ENCODE measurements at places on chromosomes 7 and 10.

DNA sequence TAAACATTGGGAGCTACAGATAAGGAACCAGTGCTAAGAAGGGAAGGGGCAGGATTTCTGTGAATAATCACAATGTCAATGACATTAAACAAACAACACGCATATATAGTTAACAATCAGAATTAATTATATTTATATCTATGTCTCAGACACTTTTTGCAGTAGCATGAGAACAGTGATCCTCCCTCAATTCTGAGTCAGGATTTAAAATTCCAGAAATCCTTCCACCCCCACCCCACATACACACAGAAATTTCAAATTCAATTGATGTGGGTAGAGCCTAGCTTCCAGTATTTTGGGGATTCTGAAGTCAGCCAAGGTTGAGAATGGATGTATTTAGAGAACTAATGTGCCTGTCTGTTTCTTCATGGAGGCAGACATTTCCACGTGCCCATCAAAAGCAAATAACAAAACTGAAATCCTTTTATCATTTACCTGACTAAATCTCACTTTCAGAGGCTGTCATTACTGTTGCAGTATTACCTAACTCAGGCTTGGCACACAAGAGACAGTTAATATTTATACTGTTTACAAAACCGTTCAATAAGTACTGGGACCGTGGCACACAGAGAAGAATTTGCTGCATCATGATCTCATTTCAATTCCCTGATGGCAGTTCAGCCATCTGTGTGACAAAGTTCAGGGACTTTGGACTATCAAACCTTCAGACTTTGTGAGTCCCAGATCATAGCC lies 116.6 kb upstream of the PALS2 start:
- no peaks in the 10 kb centered on the region for H3K36me3 ChIP-seq
- H3K27me3 ChIP-seq = no peaks in the 10 kb centered on the region
- H3K4me1 ChIP-seq = no peaks in the 10 kb centered on the region
- H3K4me3 ChIP-seq = no peak overlapping the region
- DNase-seq = no peak

GRCh38 chr7:69115788-69116187 lies 482.5 kb upstream of the AUTS2 start:
- no peak overlapping the region for H3K4me3 ChIP-seq
- peak overlapping the region; percentile 14 for H3K27ac ChIP-seq
- H3K36me3 ChIP-seq = no peaks in the 10 kb centered on the region

DNA sequence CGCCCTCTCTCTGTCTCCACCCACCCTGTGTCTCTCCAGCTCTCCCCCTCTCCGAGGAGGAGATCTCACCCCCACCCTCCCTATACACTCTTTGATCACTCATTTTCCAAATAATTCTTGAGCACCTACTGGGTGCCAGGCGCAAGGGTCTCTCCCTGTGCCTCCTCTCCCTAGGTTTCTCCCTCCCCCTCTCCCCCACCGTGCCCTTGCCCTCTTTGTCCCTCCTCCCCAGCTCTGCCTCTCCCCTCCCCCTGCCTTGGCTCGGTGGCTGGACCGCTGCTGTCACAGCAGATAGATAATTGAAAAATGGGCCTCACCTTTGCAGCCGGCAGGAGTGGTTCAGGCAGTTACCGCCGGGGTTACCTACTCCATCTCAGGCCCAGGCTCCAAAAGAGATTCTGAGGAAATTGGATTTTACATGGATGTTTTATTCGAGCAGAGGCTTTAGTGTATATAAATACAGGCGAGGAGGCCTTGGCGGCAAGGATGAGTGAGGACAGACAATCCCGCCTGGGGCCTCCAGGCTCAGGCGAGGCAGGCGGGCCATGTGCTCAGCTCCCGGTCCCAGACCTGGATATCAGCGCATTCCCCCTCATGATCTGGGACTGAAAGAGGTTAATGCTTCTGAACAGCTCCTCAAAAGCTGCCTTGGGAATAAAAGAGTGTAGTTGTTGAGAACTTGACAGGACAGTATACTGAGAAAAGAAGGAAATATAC lies 60.8 kb upstream of the BTRC start:
- no peak overlapping the region for H3K27ac ChIP-seq
- H3K36me3 ChIP-seq = no peaks in the 10 kb centered on the region
- DNase-seq = no peak
- peaks cover 27% of the 10 kb centered on the region for H3K27me3 ChIP-seq

GRCh38 chr10:69715156-69715898 lies 85.3 kb downstream of the FAM241B start:
- H3K36me3 ChIP-seq = no peaks in the 10 kb centered on the region
- H3K27me3 ChIP-seq = no peaks in the 10 kb centered on the region
- H3K4me3 ChIP-seq = no peak overlapping the region
- DNase-seq = no peak

- no peaks in the 10 kb centered on the region for H3K27me3 ChIP-seq
- no peaks in the 10 kb centered on the region for H3K36me3 ChIP-seq
- no peak for DNase-seq
- no peak overlapping the region for H3K4me3 ChIP-seq
- no peak overlapping the region for H3K27ac ChIP-seq
Observed at GRCh38 chr7:127396184-127396583, 3.7 kb upstream of the ZNF800 start.

DNA sequence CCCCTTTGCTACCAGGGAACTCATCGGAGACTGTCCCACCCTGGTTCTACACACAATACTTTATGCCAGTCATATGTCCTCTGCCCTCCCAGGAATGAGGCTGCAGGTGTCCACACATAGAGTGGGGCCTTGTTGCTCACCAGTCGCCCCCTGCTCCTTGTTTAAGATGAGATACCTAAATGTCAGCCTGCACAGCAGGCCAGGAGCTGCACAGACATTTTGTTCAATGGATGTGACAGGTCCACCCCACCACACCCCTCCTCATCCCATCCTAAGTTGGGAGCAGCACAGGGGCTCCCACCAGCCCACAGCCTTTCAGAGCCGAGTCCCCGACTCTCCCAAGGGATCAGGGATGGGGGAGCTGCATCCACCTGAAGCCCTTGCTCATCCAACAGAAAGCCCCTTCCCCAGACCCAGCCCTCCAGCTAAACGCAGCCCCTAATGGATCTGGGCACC lies 6.2 kb upstream of the GRID1 start:
- no peak for DNase-seq
- no peak overlapping the region for H3K4me3 ChIP-seq
- H3K27ac ChIP-seq = no peak overlapping the region

DNA sequence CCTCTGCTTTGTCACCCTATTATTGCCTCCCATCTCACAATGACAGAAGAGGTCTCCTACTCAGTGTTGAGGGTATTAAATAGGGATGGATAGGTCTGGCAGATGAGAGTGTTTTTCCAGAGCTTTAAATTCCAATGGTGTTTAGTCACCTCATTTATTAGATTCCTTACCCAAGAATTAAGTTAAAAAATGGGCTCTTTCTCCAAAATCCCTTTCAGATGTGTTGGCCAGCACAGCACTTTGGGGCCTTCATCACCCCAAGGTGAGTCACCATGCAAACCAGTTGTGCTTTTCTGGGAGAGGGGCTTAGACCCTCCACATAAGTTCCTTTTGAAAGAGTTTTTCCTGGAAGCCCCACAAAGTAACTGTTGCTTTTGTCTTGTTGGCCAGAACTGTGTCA lies 78.4 kb downstream of the CYP26A1 start:
- peak overlapping the region; percentile 0 for H3K27ac ChIP-seq
- no peaks in the 10 kb centered on the region for H3K4me1 ChIP-seq
- no peaks in the 10 kb centered on the region for H3K27me3 ChIP-seq
- H3K36me3 ChIP-seq = no peaks in the 10 kb centered on the region
